ENCODE measurements at places on chromosomes 1 and 21.

GRCh38 chr1:1895060-1895418 lies 4.2 kb upstream of the GNB1 start:
- no peak for DNase-seq

GRCh38 chr1:241167121-241167630 lies 189.8 kb downstream of the RGS7 start:
- DNase-seq, result no peak

GRCh38 chr1:29990304-29990703 lies 733.1 kb downstream of the MATN1 start:
- no peak for DNase-seq

DNA sequence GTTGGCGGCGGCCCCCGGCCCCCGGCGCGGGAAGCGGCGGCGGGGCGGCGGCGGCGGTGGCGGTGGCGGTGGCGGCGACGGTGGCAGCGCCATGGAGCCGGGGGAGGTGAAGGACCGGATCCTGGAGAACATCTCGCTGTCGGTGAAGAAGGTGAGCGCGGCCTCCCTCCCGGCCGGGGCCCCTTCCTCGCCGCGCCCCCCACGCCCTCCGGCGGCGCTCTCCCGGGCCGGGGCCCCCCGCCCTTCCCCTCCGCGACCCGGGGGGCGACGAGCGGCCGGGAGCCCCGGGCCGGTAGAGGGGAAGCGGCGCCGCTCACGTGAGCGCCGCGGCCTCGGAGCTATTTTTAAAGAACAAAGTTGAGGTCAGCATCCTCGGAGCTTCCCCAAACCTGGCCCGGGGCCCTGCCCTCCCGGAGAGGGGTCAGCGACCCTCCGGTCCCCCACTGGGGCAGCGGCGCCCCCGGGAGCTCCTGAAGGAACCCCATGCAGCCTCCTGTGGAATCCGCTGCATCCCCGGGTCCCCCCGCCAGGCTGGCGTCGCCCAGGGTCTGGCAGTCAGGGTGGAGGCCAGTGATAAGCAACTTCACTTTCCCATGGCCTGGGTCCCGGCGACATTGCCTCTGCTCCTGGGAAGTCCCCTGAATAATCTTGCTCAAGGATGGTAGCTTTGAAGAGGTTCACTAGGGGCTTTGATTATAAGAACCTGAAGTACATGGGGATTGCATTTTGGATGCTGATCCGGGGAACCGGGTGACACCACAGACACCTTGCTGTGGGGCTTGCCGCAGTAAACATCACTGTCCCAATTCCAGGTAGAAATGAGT lies 560 bp downstream of the PLEKHM2 start:
- peak; percentile 3 for DNase-seq

Data from stimulated activated CD8-positive, alpha-beta memory T cell treated with anti-CD3 and anti-CD28 coated beads, Interleukin-15, amount 100 ng/mL, for 24 hours (primary cell).